ENCODE measurements at places on chromosomes 3 and 15. TPM values are rescaled to one million over a fixed set of nuclear protein-coding genes. Genes with fewer than 3 reads are reported as not detected.
A peak's percentile ranks its signal among the peaks of the same experiment; 100 is the strongest.

- peak; percentile 98 for DNase-seq
These were observed at the start of gene PTPN23 for GRCh38 chr3:47380601-47381316. TSS of gene PTPN23 (plus strand) at chr3:47381021. CDS start at chr3:47381097, 76 bp downstream.

DNA sequence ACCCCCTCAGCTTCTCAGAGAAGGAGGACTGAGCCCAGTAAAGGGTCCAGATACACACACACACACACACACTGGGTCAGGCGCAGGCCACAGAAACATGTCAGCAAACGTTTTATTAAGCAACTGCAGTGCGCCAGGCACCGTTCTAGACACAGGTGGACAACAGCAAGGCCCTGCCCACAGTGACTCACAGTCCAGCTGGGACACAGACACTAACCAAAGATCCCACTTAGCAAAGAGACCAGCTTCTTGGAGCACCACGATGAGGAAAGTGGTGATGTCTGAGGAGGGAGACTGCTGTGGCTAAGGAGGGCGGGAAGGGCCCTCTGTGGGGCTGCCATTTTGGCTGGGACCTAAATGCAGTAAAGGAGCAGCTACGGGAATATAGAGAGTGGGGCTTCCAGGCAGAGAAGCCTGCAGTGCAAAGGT lies 2.8 kb upstream of the VILL start:
- DNase-seq = no peak

DNA sequence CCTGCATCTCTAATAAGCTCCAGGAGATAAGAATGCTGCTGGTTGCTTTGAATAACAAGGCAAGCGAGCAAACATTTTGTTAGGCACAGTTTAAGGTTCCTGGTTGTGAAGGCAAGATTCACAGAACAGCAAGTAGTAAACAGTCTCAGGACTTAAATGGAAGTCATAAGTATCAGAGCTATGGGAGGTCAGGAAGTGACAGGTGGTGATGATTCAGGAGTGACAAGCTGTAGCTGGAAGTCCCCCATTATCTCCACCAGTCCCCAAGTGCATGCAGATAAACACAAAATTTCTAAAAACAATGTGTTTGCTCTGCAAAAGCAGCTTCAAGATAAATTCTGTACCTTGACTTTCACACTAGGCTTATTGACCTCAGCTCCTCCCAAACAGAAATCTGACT lies 3.3 kb downstream of the FETUB start:
- no peak for DNase-seq

GRCh38 chr3:152149832-152150231 lies 118.9 kb upstream of the MBNL1 start:
- no peak for DNase-seq

DNA sequence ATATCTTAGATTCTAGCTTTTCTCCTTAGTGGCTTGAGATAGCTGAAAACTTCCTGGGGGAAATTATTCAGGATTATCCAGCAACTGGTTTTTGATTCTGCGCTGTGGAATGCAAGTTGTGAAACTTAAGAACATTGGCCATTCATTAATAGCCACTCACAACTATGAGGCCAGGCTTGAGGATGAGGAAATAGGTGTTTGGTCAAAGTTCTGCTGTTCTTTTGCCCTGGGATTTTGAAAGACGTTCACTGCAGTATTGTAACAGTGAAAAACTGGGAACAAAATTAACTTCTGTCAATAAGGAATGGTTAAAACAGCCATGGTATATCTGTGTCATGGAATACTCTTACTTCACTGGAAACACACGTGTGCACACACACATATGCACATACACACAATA lies 44.1 kb downstream of the CTXND1 start:
- no peak for DNase-seq

- no peak for DNase-seq
These were observed 179.4 kb upstream of the BCL6 start for GRCh38 chr3:187924651-187925050.

The ARPP21 gene
- polyA plus RNA-seq = not detected

All from CD4-positive, alpha-beta memory T cell (primary cell).